ENCODE measurements at places on chromosomes 5 and 9. TPM values are rescaled to one million over a fixed set of nuclear protein-coding genes. Genes with fewer than 3 reads are reported as not detected.

The MACIR gene
- 6.8 TPM for total RNA-seq

The DPYSL3 gene
- total RNA-seq: 571 TPM

The ALDH7A1 gene
- total RNA-seq: 85.9 TPM

The ANKH gene
- 83.3 TPM for total RNA-seq

The CNOT6 gene
- total RNA-seq: 62.0 TPM

The TEX48 gene
- not detected for total RNA-seq

The FGF1 gene
- not detected for total RNA-seq

The ANKS6 gene
- total RNA-seq: 15.9 TPM

The NME5 gene
- 0.71 TPM for total RNA-seq

The GABRA6 gene
- total RNA-seq: not detected

The OR13C2 gene
- total RNA-seq: not detected

The MTRR gene
- total RNA-seq: 37.9 TPM

The SAXO1 gene
- total RNA-seq: 0.37 TPM

The LRRC70 gene
- total RNA-seq: 0.91 TPM

The PRDM9 gene
- total RNA-seq: not detected

The SLC34A1 gene
- total RNA-seq: not detected

The ANKRD18A gene
- total RNA-seq: 32.3 TPM

The CCDC192 gene
- total RNA-seq: not detected

The PRRC2B gene
- total RNA-seq: 489 TPM

The ABLIM3 gene
- total RNA-seq: 19.0 TPM

The NFIB gene
- total RNA-seq: 1.5 TPM

The MLLT3 gene
- total RNA-seq: 11.7 TPM

The HAVCR2 gene
- not detected for total RNA-seq

The MOB3B gene
- 1.8 TPM for total RNA-seq

The ALG2 gene
- 19.0 TPM for total RNA-seq

The KIF20A gene
- 8.7 TPM for total RNA-seq

The MARVELD2 gene
- total RNA-seq: 1.6 TPM

The ESM1 gene
- total RNA-seq: not detected

The NRARP gene
- total RNA-seq: 15.2 TPM

Data from glutamatergic neuron (in vitro differentiated cells).